ENCODE measurements at places on chromosomes 1 and 21.

DNA sequence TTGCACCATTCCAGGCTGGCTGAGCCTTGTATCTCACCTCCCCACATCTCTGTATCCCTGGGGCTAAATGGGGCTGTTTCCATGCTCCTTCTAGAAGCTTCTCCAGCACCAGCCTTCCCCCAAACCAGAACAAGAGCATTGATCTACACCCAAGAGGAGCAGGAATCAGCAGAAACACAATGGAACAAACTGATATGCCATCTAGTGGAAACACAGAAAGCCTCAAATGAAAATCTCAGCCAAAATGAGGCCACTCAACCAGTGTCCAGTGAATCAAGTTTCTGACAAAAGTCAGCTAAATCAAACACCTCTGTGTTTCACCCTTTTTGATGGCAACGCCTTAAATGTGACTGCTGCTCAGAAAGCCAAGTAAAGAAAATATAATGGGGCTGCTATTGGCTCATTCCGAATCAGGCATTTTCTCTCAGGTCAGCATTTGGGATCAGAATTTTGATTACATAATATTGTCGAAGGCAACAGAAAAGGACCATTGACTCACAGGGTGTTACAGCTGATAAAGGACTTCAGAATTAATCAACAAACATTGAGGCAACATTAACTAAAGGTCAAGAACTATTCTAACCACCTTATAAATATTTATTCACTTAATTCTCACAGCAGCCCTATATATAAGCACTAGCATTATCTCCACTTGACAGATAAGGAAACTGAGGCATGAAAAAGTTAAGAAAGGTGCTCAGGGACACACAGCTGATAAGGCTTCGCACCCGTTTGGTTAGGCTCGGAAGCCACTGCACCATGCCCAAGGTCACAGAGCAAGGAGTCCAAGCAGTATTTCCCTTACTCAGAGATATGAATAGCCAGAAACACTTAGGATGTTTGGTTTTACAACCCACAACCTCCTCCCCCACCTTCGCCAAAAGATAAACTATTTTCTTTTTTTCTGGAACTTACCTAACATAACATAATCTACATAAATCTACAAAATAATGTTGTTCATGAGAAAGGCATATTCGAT, 85.8 kb upstream of the KCNJ15 start:
- no peak for DNase-seq

DNA sequence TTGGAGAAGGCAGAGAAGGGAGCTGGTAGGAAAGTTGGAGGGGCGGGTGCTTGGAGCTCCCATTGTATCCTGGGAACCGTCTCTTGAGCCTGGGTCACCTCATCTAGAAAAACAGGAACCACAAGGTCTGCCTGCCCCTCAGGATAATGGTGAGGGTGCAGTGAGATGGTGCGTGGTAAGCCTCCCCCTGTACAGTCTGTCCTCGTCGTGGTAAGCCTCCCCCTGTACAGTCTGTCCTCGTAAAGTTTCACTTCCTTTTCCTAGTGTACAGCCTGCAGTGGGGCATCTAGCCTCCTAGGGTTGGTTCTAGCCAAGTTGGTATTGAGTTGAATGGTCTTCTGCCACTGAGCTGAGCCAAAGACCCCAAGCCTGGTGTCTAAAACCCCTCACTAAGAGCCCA, 66.5 kb upstream of the IGSF21 start:
- DNase-seq: no peak

- no peak for DNase-seq
These were observed 172.4 kb downstream of the VPS13D start for GRCh38 chr1:12402159-12402673.

DNA sequence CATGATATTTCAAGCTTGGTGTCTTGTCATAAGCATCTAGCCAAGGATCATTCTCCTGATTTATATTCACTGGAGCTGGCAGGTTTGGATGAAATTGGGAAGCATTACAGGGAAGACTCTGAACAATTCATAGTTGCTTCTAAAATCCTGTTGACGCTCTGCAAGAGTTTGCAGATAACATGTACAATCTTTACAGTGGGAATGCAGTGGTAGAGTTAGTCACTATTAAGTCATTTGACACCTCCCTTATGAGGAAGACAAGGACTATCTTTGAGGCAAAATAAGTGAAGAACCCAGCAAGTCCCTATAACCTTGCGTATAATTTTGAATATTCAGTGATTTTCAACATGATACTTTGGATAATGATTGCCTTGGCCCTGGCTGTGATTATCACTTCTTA, 45.3 kb upstream of the CRB1 start:
- no peak for DNase-seq

- no peak for DNase-seq
These were observed 39.6 kb upstream of the GPR153 start for GRCh38 chr1:6300342-6301048.

- no peak for DNase-seq
These were observed 25.3 kb upstream of the LRRC8B start for GRCh38 chr1:89499320-89499719.

GRCh38 chr1:33710967-33711366, 152.9 kb upstream of the HMGB4 start:
- no peak for DNase-seq

DNA sequence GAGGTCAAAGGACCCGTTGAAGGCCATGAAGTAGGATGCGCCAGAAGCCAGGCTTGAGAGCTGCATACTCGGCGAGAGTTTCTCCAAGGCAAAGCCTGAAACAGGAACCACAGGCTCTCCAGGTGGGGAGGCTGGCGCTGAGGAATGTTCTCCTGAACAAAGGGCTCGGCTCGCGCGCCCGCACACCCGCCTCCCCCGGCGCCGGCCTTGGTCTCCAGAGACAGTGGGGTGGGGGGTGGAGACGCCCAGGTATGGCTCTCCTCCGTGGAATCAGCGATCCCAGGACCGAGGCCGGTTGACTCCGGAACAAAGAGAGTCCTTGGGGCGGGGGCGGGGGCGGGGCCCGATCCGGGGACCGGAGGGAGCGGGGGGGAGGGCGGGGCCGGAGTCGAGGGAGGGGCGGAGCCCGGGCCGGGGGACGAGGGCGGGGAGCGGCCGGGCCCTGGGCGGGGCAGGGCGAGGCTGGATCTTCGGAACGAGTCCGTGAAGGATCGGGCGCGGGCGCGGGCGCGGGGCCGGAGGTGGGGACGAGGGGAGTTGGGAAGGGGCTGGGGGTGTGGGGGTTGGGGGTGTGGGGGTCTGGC, 85.0 kb downstream of the NKAIN1 start:
- no peak for DNase-seq

DNA sequence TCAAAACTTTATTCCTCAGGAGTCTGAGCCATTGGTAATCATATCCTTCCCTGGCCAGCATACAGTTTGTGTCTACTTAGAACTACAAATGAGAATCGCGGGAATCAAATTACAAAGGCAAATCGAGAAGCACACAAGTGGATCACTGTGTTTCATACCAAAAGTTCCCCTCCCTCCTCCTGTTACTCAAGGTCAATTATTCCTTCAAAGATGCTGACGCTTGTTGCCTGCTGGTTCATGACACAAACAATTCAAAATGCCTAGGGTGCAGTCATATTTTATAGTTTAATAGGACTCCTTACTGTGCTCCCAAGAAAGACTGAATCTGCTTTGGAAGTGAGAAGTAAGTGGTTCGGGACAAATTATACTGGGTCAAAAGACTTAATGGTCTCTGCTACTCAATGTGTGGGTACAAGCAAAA, 93.0 kb upstream of the PBX1 start:
- DNase-seq: no peak

DNA sequence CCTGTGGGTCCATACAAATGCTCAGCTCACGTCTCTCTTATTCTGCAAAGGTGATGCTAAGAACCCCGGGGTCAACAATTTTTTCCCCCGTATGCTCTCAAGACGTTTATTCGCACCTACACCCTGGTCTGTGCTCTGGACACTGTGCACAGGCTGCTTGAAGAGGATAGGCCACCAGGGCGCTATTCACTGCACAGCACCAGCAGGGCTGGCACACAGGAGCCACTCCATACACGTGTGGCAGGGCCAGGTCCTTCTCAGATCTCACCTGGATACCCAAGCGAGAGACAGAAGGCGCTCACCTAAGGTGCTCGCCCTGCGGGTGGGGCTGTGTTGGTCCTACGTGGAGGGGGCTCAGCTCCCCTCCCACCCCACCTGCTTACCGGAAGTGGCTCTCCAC, 16.7 kb downstream of the TMEM63A start:
- no peak for DNase-seq

GRCh38 chr1:185636848-185637247, 97.3 kb upstream of the HMCN1 start:
- no peak for DNase-seq

DNA sequence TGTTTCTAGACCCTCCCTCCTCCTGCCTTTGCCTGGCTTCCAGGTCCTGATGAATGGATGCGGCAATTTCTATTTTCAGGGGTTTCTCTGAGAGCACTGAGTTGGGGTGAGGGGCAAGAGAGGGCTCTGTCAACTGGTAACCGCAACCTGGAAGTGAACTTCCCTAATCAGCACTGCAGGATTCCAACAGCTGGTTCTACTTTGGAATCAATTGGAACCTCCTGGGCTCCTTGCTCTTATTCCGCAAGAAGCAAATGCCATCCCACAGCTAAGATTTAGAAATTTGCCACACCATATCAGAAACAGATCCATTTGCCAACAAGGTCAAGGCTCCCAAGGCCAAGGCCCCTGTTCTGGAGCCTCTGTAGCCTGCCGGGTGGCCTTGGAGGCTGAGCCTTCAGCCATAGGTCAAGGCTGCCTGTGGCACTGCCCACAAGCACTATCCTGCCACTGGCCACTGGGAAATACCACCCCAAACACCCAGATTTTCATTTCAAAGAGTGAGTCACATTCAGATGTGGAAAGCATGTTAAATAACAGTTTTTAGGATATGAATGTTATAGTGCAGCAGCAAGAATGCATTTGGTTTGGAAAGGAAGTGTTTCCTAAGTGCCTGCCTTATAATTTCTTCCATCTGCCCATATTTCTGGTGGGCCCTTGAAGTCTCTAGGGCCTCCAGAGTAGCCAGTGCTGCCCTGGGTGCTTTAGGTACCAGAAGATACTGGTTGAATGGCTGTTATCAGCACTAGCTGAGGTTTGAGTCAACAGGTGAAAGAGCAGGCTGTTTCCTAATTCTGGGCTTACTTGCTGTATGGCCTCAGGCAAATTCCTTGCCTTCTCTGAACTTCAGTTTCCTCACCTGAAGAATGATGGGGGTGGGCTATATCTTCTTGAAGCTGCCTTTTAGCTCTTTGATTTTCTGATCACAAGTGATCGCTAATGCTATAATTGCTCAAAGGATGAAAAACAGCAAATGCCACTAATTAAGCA, 56.3 kb upstream of the JUN start:
- no peak for DNase-seq
